Esophagus muscularis mucosa (tissue), 4 donors: ENCODE measurements at places on chromosomes 1 and 21. TPM values are rescaled to one million over a fixed set of nuclear protein-coding genes. Genes with fewer than 3 reads are reported as not detected.

DNA sequence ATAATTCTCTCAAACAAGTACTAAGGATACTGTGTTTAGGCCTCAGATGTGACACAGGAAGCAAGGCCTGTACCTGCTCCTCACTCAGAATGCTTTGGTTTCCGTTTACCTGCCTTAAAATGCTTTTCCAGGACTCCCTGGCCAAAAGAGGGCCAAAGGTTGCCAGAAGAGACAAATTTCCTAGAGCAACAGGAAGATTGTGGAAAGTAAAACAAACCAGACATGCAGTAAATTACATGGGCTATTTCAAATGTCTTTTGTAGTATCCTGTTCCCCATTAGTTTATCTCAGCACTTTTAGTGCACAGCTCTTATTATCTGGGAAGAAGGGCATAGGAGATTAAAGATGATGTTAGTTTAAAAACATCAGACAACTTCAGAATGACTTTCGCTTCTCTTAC, 280.0 kb downstream of the NFIA start:
- no peak overlapping the region for H3K4me3 ChIP-seq
- H3K27me3 ChIP-seq = no peaks in the 10 kb centered on the region
- no peak for DNase-seq
- H3K27ac ChIP-seq = no peak overlapping the region
- H3K36me3 ChIP-seq = peaks cover 16% of the 10 kb centered on the region

GRCh38 chr1:58874757-58875755, 91.2 kb upstream of the JUN start:
- no peaks in the 10 kb centered on the region for H3K27me3 ChIP-seq
- H3K4me1 ChIP-seq = peaks cover 22% of the 10 kb centered on the region
- no peaks in the 10 kb centered on the region for H3K36me3 ChIP-seq
- H3K27ac ChIP-seq = peak overlapping the region; percentile 22

- no peaks in the 10 kb centered on the region for H3K27me3 ChIP-seq
- DNase-seq = no peak
- peaks cover 5% of the 10 kb centered on the region for H3K4me1 ChIP-seq
- H3K36me3 ChIP-seq = peaks cover 10% of the 10 kb centered on the region
- H3K27ac ChIP-seq = no peak overlapping the region
These were observed 50.0 kb downstream of the TBCE start for GRCh38 chr1:235417086-235417697.

GRCh38 chr1:67571901-67572593, 113.0 kb upstream of the GADD45A start:
- H3K4me1 ChIP-seq = peaks cover 6% of the 10 kb centered on the region
- DNase-seq = no peak
- no peak overlapping the region for H3K27ac ChIP-seq

- peaks cover 14% of the 10 kb centered on the region for H3K4me1 ChIP-seq
- no peaks in the 10 kb centered on the region for H3K27me3 ChIP-seq
- no peak overlapping the region for H3K4me3 ChIP-seq
- DNase-seq = no peak
These were observed 33.9 kb downstream of the TMEM63A start for GRCh38 chr1:225848030-225848955.

DNA sequence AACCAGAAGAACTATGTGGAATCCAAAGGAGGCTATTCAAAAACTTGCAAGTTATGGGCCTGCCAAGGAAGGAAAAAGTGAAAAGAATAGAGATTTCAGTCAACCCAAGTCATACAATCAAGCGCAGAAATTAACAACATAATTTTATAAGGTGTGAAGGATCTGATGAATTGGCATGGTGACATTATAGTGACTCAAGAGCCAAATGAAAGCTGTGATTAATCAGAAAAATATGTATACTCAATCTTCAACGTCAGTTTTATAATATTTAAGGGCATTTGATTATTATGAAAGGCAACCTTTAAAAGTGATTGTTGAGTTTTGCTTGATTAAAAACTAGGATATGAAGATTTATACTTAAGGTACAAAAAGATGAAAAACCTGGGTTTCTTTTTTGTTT, 37.8 kb upstream of the THEM4 start:
- H3K27me3 ChIP-seq = no peaks in the 10 kb centered on the region
- H3K36me3 ChIP-seq = no peaks in the 10 kb centered on the region
- H3K4me1 ChIP-seq = peaks cover 43% of the 10 kb centered on the region

DNA sequence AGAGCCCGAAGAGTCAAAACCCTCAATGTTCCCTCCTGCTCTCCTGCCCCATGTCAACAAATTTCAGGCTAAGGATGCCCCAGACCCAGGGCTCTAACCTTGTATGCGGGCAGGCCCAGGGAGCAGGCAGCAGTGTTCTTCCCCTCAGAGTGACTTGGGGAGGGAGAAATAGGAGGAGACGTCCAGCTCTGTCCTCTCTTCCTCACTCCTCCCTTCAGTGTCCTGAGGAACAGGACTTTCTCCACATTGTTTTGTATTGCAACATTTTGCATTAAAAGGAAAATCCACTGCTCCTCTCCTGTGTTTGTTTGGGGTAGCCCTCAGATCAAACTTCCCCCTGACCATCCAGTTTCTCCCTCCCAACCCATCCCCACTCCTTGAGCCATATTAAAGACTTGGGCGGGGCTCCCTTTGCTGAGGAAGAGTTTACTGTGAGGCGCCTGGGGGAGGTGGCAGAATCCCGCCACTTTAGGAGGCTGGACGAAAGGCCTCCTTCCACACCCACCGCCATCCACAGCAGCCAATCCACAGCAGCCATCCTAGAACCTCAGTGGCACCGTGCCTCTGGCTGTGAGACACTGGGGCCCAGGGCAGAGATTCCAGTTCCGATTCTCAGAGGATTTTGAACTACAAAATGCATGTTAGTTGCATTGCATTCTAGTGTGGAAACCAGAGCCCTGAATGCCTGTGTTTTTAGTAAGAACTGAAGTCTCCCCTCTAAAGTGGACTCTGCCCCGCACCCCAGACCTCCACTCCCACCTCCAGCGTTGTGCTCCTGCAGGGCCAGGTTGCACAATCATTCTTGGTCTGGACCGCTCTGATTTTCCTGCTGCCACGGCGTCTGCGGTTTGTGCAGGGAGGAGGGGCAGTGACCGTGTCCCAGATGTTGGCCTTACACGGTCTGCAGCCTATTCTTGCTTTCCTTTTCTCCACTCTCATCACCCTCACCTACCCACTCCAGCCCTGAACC, 3.0 kb downstream of the OLFML3 start:
- H3K4me1 ChIP-seq = peaks cover 31% of the 10 kb centered on the region
- peak overlapping the region; percentile 48 for H3K4me3 ChIP-seq
- peak overlapping the region; percentile 77 for H3K27ac ChIP-seq
- no peak for DNase-seq

DNA sequence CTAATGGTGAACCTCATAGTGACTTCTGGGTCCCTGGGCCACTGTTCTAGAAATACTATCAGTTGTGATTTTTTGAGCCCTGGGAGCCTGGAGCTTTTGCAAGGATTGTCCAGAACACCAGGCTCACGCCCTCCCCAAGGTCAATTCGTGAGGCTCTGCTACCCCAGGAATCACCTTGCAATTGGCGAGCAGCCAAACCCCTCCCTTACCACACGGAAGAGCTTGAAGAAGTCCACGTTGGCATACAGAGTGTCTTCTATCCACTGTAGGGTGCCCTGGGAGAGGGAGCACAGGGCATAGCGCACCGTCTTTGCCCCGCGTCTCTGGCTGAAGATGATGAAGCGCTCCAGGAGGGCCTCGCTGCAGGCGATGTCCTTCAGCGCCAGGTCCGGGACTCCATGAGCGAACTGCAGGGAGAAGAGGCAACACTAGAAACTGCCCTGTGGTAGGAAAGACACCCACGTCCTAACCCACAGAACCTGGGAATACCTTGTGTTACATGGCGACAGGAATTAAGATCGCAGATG, 22.3 kb downstream of the ABCA4 start:
- DNase-seq = no peak
- peaks cover 39% of the 10 kb centered on the region for H3K4me1 ChIP-seq
- no peaks in the 10 kb centered on the region for H3K36me3 ChIP-seq

DNA sequence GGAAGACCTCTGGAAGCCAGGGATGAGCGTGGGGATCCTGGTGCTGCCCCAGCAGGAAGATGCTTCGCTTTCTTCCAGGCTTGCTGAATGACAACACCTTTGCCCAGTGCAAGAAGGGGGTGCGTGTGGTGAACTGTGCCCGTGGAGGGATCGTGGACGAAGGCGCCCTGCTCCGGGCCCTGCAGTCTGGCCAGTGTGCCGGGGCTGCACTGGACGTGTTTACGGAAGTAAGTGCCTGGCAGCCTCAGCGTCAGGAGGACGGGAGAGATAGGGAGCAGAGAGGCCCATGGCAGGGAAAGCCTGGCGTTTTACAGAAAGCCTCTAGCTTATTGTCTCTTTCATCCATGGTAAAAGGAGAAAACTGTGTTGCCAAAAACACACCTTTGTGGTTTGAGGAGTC, 23.5 kb downstream of the PHGDH start:
- peaks cover 10% of the 10 kb centered on the region for H3K4me1 ChIP-seq
- no peaks in the 10 kb centered on the region for H3K27me3 ChIP-seq
- H3K27ac ChIP-seq = no peak overlapping the region
- no peak for DNase-seq

- no peak overlapping the region for H3K27ac ChIP-seq
- no peaks in the 10 kb centered on the region for H3K27me3 ChIP-seq
- no peaks in the 10 kb centered on the region for H3K36me3 ChIP-seq
- H3K4me1 ChIP-seq = peaks cover 56% of the 10 kb centered on the region
- no peak for DNase-seq
- H3K4me3 ChIP-seq = no peak overlapping the region
These were observed 68.6 kb downstream of the GNG12 start for GRCh38 chr1:67764633-67765032.

- H3K27me3 ChIP-seq = no peaks in the 10 kb centered on the region
- DNase-seq = no peak
- no peaks in the 10 kb centered on the region for H3K36me3 ChIP-seq
- H3K4me1 ChIP-seq = no peaks in the 10 kb centered on the region
These were observed 30.2 kb upstream of the PHGDH start for GRCh38 chr1:119681560-119681959.

- no peaks in the 10 kb centered on the region for H3K27me3 ChIP-seq
- peaks cover 9% of the 10 kb centered on the region for H3K4me1 ChIP-seq
- DNase-seq = no peak
- H3K27ac ChIP-seq = no peak overlapping the region
- no peak overlapping the region for H3K4me3 ChIP-seq
These were observed 85.2 kb downstream of the HLCS start for GRCh38 chr21:36881228-36881627.

- no peak overlapping the region for H3K27ac ChIP-seq
- no peaks in the 10 kb centered on the region for H3K27me3 ChIP-seq
- no peak overlapping the region for H3K4me3 ChIP-seq
- H3K4me1 ChIP-seq = no peaks in the 10 kb centered on the region
- peak; percentile 80 for DNase-seq
- no peaks in the 10 kb centered on the region for H3K36me3 ChIP-seq
These were observed 94.7 kb downstream of the LIPI start for GRCh38 chr21:14116080-14116481.

GRCh38 chr1:187696073-187696472, 867.3 kb downstream of the PLA2G4A start:
- DNase-seq = no peak
- no peak overlapping the region for H3K4me3 ChIP-seq
- no peaks in the 10 kb centered on the region for H3K36me3 ChIP-seq
- H3K27me3 ChIP-seq = no peaks in the 10 kb centered on the region

DNA sequence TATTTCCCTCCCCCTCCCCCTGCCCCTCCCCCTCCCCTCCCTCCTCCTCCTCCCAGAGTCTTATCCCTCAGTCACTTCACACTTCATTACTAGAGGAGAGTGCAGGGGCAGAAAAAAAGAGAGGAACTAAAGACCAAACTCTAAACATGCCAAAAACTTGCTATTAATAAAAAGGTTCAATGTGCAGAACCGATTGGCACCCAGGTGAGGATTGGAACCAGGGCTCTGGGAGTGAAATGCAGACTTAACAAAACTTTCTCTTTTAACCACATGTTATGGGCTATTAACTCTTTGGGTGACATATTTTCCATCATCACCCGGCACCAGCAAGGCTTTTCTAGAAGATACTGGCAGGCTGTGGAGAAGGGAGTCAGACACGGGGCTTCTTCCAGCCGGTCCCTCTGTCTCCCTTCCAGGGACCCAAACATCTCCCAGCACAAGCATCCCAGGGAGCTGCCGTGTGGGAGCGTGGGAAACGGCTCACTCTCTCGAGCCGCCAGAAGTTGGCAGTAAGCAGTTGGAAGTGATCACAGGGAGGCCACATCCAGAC, 13.6 kb downstream of the NID1 start:
- DNase-seq = no peak
- H3K36me3 ChIP-seq = peaks cover 34% of the 10 kb centered on the region
- peak overlapping the region; percentile 50 for H3K27ac ChIP-seq
- peak overlapping the region; percentile 6 for H3K4me3 ChIP-seq
- no peaks in the 10 kb centered on the region for H3K27me3 ChIP-seq

DNA sequence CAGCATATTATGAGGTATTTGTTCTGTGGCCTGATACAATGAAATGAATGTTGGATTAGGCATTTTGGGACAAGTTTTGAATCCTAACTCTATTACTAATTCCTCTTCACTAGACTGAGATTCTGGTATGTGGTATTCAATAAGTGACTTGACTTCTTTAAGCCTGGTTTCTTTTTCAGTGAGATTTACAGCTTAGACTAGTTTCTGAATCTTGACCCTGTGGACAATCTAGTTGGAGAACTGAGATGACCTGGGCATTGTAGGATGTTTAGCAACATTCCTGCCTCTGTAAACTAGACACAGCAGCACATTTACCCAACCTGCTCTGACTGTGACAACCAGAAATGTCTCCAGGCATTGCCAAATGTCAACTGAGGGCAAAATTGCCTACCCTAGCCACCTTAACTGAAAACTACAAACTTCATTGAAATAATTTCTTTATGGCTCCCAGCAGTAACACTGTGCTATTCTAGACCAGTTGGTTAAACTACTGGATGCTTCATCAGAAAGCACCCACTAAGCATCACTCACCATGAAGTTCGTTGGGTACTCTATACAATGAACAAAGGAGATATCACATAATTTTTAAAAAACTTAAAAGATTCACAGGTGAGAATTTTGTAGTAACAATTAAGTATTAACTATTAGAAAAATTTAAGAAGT, 16.8 kb downstream of the PTPRC start:
- DNase-seq = no peak
- H3K27me3 ChIP-seq = no peaks in the 10 kb centered on the region
- H3K27ac ChIP-seq = no peak overlapping the region
- H3K36me3 ChIP-seq = no peaks in the 10 kb centered on the region

DNA sequence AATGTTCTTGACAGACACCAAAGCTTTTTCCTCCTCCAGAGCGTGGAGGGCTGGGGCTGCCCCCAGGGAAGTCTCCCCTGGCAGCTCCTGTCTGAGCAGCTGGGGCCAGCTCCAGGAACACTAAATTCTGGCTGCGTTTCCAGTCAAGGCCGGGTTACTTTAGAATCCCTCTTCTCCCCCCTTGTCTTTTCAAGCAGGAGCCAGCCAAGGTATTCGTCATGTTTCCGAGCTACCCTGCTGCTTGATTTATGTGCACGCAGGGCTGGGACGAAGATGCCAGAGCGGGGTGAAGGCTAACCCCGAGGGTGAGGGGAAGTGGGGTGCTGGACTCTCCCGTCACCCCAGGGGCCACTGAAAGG, 68.1 kb upstream of the ANGPTL1 start:
- H3K27me3 ChIP-seq = no peaks in the 10 kb centered on the region
- H3K4me1 ChIP-seq = peaks cover 88% of the 10 kb centered on the region
- H3K36me3 ChIP-seq = no peaks in the 10 kb centered on the region
- DNase-seq = peak; percentile 95

- no peak for DNase-seq
- no peaks in the 10 kb centered on the region for H3K36me3 ChIP-seq
- no peaks in the 10 kb centered on the region for H3K27me3 ChIP-seq
- H3K27ac ChIP-seq = peak overlapping the region; percentile 29
- peaks cover 88% of the 10 kb centered on the region for H3K4me1 ChIP-seq
- no peak overlapping the region for H3K4me3 ChIP-seq
These were observed 10.3 kb downstream of the SDC3 start for GRCh38 chr1:30898031-30898815.

GRCh38 chr1:12547586-12548225, 70.3 kb downstream of the DHRS3 start:
- peak overlapping the region; percentile 94 for H3K27ac ChIP-seq
- peaks cover 56% of the 10 kb centered on the region for H3K4me1 ChIP-seq
- no peaks in the 10 kb centered on the region for H3K27me3 ChIP-seq
- DNase-seq = no peak

Gene CR2
- 0.06 TPM for total RNA-seq
